ENCODE measurements at places on chromosomes 6 and 20. TPM values are rescaled to one million over a fixed set of nuclear protein-coding genes. Genes with fewer than 3 reads are reported as not detected.

The TRIM10 gene
- total RNA-seq = 0.62 TPM

DNA sequence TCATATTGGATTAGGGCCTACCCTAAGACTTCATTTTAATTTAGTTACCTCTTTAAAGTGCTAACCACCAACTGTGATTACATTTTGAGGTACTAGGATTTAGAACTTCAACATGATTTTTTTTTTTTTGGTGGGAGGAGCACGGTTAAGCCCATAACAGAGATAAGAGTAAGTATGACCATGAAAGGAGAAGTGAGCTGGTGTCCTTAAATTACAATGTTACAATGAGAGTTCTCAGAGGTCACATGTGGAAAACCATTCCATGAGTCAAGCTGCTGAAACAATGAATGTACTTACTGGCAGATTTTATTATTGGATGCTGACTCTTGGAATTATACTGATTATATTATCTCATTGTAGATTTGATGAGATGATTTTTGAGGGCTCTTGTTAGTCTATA is 779.3 kb upstream of the CITED2 start:
- DNase-seq = no peak

- DNase-seq = no peak
Observed at GRCh38 chr20:34243377-34243776, 2.2 kb downstream of the ASIP start.

DNA sequence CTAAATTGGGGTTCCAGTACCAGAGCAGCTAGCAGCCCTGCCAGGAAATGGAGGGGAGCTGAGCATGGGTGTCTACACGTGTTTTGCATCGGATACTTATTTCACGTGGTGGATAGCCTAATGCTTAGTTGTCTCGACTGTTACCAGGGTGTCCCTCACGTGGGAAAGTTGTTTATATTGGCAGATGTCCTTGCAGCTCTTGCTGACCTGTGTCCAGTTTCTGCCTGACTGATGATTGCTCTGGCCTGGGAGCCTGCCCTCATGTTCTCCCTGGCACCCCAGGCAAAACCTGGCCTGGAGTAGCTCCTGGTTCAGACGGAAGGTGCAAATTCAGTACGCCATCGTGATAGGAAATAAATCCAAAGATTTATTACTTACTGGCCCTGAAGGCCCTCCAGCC is 11.8 kb upstream of the FERMT1 start:
- DNase-seq = no peak

DNA sequence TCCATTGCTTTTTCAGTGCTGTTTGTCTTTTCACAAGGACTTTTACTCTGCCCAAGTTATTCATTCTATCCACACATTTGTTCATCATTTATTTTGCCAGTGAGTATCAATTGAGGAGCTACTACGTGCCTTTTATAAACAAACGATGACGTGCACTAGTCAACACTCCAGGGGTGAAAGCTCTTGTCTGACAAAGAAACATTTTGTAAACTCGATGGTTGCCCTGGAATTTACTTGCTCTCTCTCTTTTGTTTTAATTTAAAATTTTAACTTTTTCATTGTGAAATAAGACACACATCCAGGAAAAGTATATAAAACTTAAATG is 8.3 kb upstream of the MRPS18A start:
- DNase-seq = no peak

Data from sciatic nerve (tissue), 2 donors.